ENCODE measurements at places on chromosomes 12 and 14.

GRCh38 chr14:90632451-90632850, 183.8 kb downstream of the TTC7B start:
- peak; percentile 9 for DNase-seq
- peak overlapping the region; percentile 99 for H3K27ac ChIP-seq
- H3K27me3 ChIP-seq, result no peaks in the 10 kb centered on the region

- H3K27me3 ChIP-seq, result no peaks in the 10 kb centered on the region
- no peak overlapping the region for H3K4me3 ChIP-seq
- no peak for DNase-seq
- H3K4me1 ChIP-seq, result no peaks in the 10 kb centered on the region
- no peak overlapping the region for H3K27ac ChIP-seq
Observed at GRCh38 chr14:53571641-53572328, 384.8 kb downstream of the BMP4 start.

DNA sequence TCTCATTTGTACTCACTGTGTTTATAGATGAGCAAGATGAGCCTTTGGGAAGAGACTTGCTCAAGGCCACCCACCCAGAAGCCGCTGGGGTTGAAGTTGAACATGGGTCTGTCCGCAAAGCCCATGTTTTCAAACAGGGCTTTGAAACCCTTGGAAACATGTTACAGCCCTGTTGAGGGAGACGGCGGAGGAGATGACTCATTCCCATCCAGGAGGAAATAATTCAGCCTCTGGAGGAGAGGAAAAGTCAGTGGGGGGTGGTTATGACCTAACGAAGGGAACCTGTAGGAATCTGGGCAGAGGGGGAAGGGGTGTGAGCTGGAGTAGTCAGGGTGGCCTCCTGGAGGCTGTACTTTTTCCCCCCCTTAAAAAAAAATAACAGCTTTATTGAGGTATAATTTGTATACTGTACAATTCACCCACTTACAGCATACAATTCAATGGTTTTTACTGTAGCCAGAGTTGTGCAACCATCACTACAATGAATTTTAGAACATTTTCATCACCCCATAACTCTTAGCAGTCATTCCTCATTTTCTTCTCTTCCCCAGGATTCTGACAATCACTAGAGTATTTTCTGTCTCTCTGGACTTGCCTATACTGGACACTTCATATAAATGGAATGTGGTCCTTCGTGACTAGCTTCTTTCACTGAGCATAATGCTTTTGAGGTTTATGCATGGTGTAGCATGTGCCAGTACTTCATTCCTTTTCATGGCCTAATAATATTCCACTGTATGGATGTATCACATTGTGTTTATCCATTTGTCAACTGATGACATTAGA, 1.9 kb upstream of the RIN3 start:
- peaks cover 11% of the 10 kb centered on the region for H3K27me3 ChIP-seq
- no peak overlapping the region for H3K4me3 ChIP-seq
- no peak overlapping the region for H3K27ac ChIP-seq
- 0 out of 2 replicates have a peak, but pooled peaks cover 4% of the 10 kb centered on the region for H3K4me1 ChIP-seq

DNA sequence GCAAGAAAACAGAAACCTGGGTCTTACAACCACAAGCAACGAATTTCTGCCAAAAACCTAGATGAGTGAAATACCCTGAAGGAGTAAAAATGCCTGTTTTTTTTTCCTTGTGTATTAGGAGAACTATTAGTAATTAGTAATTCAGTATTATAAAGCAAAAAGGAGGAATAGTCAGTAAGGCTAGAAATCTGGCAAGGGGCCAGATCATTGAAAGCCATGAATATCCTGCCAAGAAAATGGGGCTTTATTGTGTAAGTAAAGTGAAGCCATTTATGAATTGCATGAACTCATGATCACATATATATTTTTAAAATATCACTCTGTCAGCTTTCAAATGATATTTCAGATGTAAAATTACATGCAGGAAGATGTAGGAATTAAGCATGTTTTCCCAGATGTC, 57.9 kb downstream of the TXNDC16 start:
- no peak overlapping the region for H3K27ac ChIP-seq
- H3K4me3 ChIP-seq, result no peak overlapping the region
- DNase-seq, result no peak
- no peaks in the 10 kb centered on the region for H3K27me3 ChIP-seq
- no peaks in the 10 kb centered on the region for H3K4me1 ChIP-seq

DNA sequence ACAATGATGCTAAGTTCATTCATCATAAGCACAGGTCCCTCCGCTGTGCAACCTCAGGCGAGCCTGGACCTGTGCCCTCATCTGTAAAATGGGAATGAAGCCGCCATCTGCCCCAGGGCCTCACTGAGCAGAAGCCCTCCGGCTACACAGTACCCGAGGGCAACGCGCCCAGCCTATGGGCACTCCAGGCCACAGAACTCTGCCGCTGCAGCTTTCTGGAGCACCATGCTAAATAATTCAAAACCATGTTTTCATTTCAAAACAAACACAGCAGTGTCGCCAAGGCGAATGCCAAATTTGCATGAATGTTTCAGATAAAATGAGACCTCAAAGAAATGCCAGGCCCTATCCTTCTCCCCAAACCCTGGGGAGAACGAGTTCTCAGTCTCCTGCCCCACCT, 4.0 kb downstream of the NCOR2 start:
- no peak for DNase-seq
- no peaks in the 10 kb centered on the region for H3K4me1 ChIP-seq
- H3K27ac ChIP-seq, result no peak overlapping the region
- H3K4me3 ChIP-seq, result no peak overlapping the region
- H3K27me3 ChIP-seq, result no peaks in the 10 kb centered on the region

DNA sequence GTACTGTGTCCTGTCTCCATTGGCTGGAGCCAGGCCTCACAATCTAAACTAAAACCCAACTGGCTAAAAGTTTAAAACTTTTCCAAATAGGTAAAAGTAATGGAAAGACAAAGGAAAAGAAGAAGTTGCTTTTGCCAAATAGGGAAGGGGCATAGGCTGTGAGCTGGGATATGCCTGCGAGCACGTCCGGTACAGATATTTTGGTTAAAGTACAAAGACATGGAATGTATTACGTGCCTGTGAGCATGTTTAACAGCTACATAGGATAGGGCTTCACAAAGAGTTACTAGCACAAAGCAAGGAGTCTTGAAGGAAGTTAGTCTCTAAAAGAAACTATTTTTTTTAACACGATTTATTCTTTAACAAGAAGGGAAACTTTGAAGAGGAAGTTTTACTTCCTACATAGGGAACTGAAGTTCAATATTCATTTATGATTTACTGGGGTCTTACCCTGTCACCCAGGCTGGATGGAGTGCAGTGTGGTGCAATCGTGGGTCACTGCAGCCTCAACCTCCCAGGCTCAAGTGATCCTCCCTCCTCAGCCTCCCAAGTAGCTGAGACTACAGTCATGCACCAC, 41.9 kb upstream of the INF2 start:
- DNase-seq, result no peak
- H3K36me3 ChIP-seq, result no peaks in the 10 kb centered on the region
- peaks cover 35% of the 10 kb centered on the region for H3K27me3 ChIP-seq

- DNase-seq, result no peak
- H3K36me3 ChIP-seq, result no peaks in the 10 kb centered on the region
- no peaks in the 10 kb centered on the region for H3K4me1 ChIP-seq
- no peaks in the 10 kb centered on the region for H3K27me3 ChIP-seq
- H3K27ac ChIP-seq, result no peak overlapping the region
Observed at GRCh38 chr12:104858611-104859543, 99.2 kb downstream of the SLC41A2 start.

- no peaks in the 10 kb centered on the region for H3K4me1 ChIP-seq
- no peaks in the 10 kb centered on the region for H3K27me3 ChIP-seq
- DNase-seq, result no peak
- H3K4me3 ChIP-seq, result no peak overlapping the region
Observed at GRCh38 chr12:121279507-121279915, 17.0 kb downstream of the CAMKK2 start.

DNA sequence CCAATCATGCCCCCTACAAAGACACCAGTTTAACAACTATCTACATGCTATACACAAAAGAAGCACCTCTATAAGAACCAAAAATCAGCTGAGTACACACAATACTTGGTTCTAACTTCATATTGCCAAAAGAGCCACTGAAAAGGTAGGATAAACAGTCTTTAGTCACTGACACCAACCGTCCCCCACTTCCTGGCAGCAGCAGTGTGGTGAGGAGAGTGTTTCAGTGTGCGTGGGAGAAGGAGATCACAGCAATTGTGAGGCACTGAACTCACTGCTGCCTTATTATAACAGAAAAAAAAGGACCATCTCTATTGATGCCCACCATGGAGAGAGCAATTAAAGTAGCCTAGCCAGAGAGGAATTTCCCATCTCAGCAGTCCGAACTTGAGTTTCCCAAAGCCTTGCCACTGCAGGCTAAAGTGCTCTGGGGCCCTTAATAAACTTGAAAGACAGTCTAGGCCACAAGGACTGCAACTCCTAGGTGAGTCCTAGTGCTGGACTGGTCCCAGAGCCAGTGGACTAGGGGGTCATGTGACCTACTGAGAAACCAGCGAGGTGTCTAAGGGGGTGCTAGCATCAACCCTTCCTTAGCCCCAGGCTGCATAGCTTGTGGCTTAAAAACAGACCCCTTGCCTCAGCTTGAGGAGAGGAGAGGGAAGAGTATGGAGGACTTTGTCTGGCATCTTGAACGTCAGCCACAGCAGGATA, 37.1 kb upstream of the LMNTD1 start:
- no peaks in the 10 kb centered on the region for H3K4me1 ChIP-seq
- H3K4me3 ChIP-seq, result no peak overlapping the region
- DNase-seq, result no peak

DNA sequence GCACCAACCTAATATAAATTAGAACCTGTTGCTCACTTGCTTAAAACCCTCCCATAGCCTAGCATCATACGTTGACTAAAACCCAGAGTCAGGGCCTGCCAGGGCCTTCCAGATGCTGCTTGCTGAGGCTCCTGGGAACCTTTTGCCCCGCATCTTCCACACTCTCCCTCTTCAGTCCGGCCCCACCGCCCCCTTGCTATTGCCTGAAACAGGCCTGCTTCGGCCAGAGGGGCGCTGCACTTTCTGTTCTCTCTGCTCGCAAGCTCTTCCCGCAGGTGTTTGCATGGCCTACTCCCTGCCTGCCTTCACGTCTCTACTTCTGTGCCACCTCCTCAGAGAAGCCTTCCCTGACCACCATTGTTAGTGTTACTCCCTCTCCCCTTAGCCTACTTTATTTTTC, 13.7 kb upstream of the TCTN2 start:
- DNase-seq, result no peak
- H3K4me3 ChIP-seq, result no peak overlapping the region

DNA sequence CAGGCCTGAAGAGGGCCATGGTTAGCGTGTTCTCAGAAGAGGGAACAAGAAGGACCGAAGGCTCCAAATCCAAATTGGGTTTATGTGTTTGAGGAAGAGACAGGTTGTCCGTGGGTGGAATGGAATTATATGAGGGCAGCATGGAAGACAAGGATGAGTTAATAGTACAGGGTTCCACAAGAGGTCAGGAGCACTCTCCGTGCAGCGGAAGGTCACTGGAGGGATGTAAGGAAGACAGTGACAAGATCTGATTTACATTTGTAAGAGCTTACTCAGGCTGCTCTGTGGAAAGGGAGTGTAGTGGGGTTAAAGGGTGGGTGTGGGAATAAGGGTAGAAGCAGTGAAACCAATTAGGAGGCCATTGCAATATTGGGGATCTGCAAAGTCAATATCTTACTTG, 97.0 kb downstream of the TPH2 start:
- H3K36me3 ChIP-seq, result no peaks in the 10 kb centered on the region
- no peaks in the 10 kb centered on the region for H3K27me3 ChIP-seq
- no peak overlapping the region for H3K4me3 ChIP-seq
- no peak overlapping the region for H3K27ac ChIP-seq
- DNase-seq, result no peak
- no peaks in the 10 kb centered on the region for H3K4me1 ChIP-seq

DNA sequence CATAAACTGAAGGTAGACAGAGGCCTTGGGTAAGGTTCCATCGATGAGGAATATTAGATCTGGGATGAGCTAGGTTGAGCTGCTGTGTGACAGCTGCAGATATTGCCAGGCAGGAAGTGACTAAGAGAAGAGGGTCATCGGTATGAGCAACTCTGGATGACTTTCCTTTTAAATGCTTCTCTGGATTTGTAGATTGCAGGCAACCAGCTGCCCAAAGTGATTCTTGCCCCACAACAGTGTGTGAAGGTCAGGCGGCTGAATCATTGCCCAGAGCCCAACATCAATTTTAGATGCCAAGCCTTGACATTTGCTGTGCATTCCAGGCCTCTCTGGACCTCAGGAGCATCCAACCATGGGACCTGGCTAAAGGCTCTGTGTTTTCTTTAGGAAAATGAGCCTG, 255.9 kb downstream of the DPF3 start:
- peaks cover 28% of the 10 kb centered on the region for H3K4me1 ChIP-seq
- no peaks in the 10 kb centered on the region for H3K36me3 ChIP-seq
- no peak overlapping the region for H3K4me3 ChIP-seq
- H3K27ac ChIP-seq, result no peak overlapping the region

GRCh38 chr12:1883513-1883912, 34.9 kb downstream of the CACNA2D4 start:
- no peak overlapping the region for H3K27ac ChIP-seq
- H3K36me3 ChIP-seq, result no peaks in the 10 kb centered on the region
- H3K4me1 ChIP-seq, result no peaks in the 10 kb centered on the region
- no peak for DNase-seq

- H3K4me1 ChIP-seq, result no peaks in the 10 kb centered on the region
- DNase-seq, result no peak
- no peaks in the 10 kb centered on the region for H3K36me3 ChIP-seq
- H3K27me3 ChIP-seq, result no peaks in the 10 kb centered on the region
- no peak overlapping the region for H3K4me3 ChIP-seq
Observed at GRCh38 chr12:4891866-4892265, 17.8 kb upstream of the KCNA1 start.

DNA sequence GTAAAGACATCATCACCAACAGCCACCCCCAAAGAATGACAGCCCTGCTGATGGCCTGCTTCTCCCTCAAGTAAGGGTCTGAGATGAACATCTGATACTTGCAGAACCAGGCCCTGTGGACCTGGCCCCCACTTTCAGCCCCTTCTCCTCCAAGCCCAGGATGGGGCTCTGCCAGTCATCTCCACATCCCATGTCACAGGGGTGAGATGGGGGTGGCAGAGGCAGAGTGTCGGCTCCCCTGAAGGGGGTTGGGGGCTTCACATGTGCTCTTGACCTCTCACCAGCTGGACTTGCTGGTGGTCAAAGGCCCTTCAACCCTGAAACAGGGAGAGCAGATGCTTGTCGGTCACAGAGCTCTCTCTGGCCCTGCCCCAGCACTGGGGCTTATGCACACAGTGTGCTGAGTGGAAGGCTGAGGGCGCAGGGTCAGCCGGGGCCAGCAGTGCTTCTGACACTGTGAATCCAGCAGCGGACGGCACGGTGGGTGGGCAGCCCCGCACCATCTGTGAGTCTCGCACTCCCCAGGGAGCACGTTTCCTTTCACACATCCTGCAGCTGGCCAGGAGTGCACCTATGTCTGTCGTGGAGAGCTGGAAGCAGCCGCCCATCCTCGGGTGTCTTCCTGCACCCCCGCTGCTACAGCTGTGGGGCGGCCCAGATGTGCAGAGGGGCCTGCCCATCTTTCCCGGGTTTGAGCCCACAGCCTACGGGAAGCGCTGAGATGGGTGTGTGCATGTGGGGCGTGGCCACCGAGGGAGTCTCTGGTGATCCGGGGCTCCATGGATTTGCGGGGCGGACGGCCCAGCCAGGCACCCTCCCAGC, 94.3 kb downstream of the ADGRD1 start:
- H3K36me3 ChIP-seq, result no peaks in the 10 kb centered on the region
- H3K27me3 ChIP-seq, result peaks cover 3% of the 10 kb centered on the region
- H3K27ac ChIP-seq, result no peak overlapping the region
- no peak for DNase-seq

All from MM.1S (cell line).